Left ventricle myocardium inferior (tissue), 1 donor: ENCODE measurements at places on chromosomes 2 and 18. TPM values are rescaled to one million over a fixed set of nuclear protein-coding genes. Genes with fewer than 3 reads are reported as not detected.

The OSR1 gene
- 2.7 TPM for total RNA-seq

The RAD51AP2 gene
- total RNA-seq = 0.14 TPM

The DCDC2C gene
- total RNA-seq = not detected

The RBM44 gene
- 0.27 TPM for total RNA-seq

The DTNA gene
- 167 TPM for total RNA-seq

The FAM124B gene
- total RNA-seq = 1.1 TPM

The PAX8 gene
- 0.44 TPM for total RNA-seq

The IL36G gene
- not detected for total RNA-seq

The CYTIP gene
- 0.82 TPM for total RNA-seq

The IL1RN gene
- total RNA-seq = 0.33 TPM

The TCF23 gene
- 0.08 TPM for total RNA-seq

The DSC3 gene
- total RNA-seq = not detected

The ZNF142 gene
- total RNA-seq = 19.9 TPM

The FAM237A gene
- not detected for total RNA-seq

The MEIS1 gene
- total RNA-seq = 38.0 TPM

The CAPN14 gene
- total RNA-seq = 0.27 TPM

The ALPP gene
- not detected for total RNA-seq

The SLC9A4 gene
- not detected for total RNA-seq

The G6PC2 gene
- total RNA-seq = not detected

The RSAD2 gene
- total RNA-seq = 2.4 TPM

The RNF125 gene
- total RNA-seq = 3.5 TPM

The HAUS1 gene
- 6.4 TPM for total RNA-seq

The CLEC4F gene
- not detected for total RNA-seq

The CRYBA2 gene
- total RNA-seq = not detected
